H9 (cell line): ENCODE measurements at places on chromosomes 7 and 10. TPM values are rescaled to one million over a fixed set of nuclear protein-coding genes. Genes with fewer than 3 reads are reported as not detected.

DNA sequence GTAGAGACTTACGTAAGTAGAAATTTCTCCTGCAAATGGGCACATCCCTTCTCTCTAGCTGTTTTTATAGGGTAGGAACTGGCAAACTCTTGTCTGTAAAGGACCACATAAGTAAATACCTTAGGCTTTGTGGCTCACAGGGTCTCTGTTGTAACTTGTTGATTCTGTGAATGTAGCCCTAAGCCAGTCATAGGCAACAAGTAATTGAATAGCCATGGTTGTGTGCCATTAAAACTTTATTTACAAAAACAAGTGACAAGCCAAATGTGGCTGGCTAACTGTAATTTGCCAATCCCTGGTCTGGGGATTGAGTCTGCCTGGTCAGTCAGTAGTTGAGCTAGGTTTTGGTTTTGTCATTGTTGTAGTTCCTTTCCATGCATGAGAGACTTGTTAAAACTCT is 5.3 kb upstream of the KLF6 start:
- DNase-seq = no peak

Gene PTPN12
- 124 and 128 TPM in 2 replicates for total RNA-seq

GRCh38 chr7:22357311-22358175 is 589 bp upstream of the RAPGEF5 start:
- DNase-seq = no peak

- no peak for DNase-seq
Measured at GRCh38 chr10:70744617-70745143, 40.5 kb downstream of the TBATA start.

- no peak for DNase-seq
Measured at GRCh38 chr7:16619979-16620408, 25.6 kb downstream of the ANKMY2 start.

Gene UCMA
- total RNA-seq = not detected in 2 replicates

- DNase-seq = no peak
Measured at GRCh38 chr7:75038508-75038907, 35.1 kb downstream of the RCC1L start.

DNA sequence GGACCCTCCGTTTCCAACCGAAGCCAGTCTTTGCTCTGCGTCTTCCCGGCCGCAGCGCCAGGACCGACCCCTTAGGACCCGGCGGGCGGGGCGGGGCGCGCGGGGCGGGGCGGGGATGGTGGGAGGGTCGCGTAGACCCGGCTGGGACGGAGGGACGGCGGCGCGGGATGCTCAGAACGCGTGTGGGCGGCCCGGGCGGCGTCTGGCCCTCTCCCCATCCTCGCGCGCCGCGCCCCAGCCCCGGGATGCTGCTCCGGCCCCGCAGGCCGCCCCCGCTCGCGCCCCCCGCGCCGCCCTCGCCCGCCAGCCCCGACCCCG is at the start of gene UTF1:
UTF1 (plus strand) TSS at position 174 of the 318 bp plus-strand sequence; CDS start at position 246, 72 bp downstream.
- no peak for DNase-seq

GRCh38 chr7:148883266-148884048 is 634 bp downstream of the EZH2 start:
- no peak for DNase-seq

- DNase-seq = peak; percentile 78
Measured at GRCh38 chr10:119199231-119199992, 8.0 kb upstream of the GRK5 start.

Gene ASAH2
- 4.6 and 5.9 TPM in 2 replicates for total RNA-seq

DNA sequence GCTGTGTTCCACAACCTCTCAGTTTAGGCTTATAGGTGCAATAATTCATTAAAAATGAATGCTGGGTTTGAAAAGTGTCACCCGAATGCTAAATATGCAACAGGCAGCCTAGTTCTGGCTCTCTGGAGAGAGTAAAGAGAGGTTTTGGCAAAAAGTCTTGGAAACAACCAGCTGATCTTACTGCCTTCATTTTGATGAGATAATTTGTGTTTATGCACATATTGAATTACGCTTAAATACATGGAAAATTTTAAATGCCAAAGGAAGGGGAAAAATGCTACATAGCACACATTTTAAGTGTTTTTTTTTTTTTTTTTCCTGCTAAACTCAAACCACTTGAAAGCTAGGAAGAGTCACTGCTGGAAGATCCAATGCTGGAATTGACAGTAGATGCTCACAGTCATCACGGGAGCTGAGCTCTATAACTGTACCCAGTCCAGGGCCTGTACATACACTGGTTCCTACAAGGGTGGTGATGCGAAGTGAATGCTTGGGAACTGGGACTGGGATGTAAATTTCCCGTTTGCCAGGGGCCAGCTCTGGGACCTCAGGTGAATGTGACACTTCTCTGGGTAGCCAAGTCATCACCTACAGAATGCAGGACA is 151.5 kb downstream of the PFKFB3 start:
- DNase-seq = no peak

DNA sequence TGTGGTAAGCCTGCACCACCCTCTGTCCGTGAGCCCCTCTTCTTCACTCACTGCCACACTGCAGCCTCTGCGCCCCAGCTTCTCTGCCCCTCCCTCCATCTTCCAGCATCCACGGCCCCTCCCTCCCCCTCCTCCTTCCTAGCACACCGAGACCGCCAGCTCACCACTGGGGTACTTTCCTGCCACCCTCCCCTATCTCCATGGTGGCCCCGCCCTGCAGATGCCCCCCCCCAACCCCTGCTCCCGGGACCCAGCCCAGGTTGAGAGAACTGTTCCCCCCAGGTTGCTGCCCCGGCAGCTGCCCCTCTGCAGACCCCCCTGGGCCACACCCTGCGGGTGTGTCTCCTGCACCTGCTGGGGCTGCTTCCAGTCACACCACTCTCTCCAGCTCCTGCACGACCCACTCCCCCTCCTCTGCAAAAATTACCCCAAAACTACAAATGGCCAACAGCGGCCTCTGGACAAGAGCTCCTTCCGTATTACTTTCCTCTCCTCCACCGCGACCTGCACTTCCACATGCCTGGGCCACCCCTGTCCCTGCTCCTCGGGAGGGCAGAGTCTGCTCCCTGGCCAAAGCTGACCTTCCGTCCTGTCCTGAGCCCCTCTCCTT is 209.2 kb upstream of the PPP2R2D start:
- DNase-seq = no peak

DNA sequence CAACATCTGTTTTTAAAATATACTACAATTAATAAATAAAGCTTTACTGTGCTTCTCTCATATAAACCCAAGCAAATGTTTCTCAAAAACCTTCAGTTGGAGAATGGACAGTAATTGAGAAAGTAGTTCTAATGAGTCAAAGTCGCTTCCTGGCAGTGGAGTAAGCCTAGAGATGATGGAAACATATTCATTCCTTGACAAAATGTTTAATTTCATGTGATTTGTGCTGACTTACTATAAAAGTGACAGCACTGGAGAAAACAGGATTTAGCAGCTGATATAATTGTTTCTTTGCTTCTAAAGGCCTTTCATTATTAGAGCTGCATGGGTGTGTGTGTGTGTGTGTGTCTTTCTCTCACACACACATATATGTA is 9.0 kb downstream of the ELMO1 start:
- DNase-seq = no peak

Gene HACD1
- 23.7 and 25.0 TPM in 2 replicates for total RNA-seq

DNA sequence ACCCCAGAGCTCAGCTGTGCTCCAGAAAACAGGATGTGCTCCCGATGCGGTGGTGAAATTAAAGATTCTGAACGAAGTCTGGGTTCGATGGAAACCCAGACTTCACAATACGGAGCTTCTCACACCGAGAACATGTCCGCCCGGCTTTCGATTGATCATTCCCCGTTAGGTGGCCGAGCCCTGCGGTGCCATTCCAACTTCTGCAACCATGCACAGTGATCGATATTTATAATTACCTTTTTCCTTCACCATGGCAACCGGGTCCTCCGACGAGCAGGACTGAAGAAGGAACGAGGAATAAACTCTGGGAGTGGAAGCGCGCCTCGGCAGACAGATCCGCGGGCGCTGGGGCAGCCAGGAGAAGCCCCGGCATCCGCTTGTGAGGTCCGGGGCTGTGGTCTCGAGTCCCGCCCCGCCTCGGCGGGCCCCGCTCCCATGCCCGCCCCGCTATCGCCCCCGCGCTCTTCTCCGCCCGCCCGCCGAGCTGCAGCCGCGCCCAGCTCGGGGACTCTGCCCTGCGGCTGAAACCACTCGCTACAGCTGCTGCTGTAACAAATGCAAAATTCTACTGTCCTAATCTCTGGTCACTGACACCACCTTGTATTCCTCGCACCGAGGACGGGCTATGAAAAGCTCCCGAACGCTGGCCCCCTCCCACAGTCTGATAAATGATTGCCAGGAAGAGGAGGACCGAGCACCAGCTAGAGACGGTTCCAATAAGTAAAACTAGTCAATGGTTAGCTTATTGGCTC is 26.2 kb downstream of the ABLIM1 start:
- DNase-seq = peak; percentile 55

GRCh38 chr7:1999278-1999984 is 233.3 kb downstream of the MAD1L1 start:
- no peak for DNase-seq

GRCh38 chr7:30795161-30795948 is 24.1 kb downstream of the MINDY4 start:
- DNase-seq = no peak
